ENCODE measurements at places on chromosomes 7 and 10.

- no peak for DNase-seq
These were observed 8.6 kb downstream of the SMIM30 start for GRCh38 chr7:113109718-113110117.

- no peak for DNase-seq
These were observed 26.2 kb downstream of the TASOR2 start for GRCh38 chr10:5710859-5711258.

GRCh38 chr10:57468894-57469432, 798.7 kb downstream of the IPMK start:
- DNase-seq = no peak

- no peak for DNase-seq
These were observed 66.9 kb downstream of the TFPI2 start for GRCh38 chr7:93823621-93824020.

DNA sequence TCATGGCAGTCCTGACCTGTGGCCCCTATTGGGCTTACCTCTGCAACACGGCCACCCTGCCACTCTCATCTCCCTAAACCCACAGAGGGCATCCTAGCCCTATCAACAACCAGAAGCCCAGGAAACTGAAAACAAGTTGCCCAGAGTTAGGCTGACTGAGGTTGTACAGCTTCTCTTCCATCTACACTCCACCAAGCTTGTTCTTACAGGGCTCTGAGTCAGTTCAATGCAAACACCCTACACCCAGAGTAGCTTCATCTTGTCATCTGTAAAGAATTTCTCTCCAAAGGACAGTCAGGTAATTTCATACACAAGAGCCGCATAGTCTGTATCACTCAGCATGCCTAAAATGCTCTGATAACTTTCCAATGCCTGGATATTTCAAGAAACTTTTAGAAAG, 175.4 kb downstream of the ARID5B start:
- DNase-seq = no peak

DNA sequence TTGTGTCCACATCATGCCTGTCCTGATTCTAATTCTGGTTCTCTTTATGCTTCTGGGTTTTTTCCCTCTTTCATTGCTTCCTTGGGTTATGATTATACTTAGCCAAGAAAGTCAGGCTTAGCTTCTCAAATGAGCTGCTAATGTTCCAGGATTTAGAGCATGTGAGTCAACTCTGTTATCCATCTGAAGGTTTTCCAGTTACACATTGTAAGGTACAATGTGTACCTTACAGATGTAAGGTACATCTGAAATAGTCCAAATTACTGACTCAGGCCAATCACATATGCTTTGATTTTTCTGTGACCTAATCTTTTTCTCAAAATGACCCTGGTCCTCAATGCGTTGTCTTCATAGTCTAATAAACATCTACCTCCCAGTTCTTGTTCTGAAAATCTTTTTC, 13.3 kb upstream of the MIOS start:
- no peak for DNase-seq

GRCh38 chr10:46254467-46254866, 32.3 kb upstream of the ANTXRL start:
- DNase-seq = no peak

DNA sequence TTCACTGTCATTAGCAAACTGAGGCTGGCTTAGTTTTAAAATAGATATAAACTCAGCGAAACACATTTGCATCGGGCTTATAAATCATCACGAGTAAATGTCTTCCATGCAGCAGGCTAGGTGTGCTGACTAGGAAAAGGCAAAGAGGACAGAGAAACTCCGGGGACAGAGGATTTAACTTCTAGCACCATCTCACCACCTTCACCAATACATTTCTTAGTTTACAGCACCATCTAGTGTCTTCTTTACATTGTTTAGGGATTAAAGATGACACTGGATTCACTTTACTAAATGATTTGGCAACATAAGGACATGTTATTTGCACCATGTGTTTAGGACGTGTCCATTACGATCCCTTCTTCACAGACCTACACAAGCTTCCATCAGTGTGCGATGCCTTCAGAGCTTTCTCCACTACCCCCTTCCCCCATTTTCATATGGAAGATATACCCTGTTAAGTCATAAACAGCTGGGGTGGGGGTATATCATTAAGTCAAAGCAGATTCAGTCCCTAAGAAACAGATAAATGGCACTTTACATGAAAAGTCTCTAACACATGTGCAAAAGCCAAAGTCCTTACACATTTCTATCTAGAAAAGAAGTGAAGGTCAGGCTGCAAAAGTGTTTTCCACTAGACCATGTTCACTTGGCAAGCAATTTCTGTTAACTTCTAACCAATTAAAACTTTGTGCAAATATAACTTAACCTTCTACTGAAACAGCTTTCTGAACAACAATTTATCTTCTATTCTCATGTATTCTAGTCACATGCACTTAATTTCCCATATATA, 103.3 kb downstream of the GRB10 start:
- no peak for DNase-seq
